ENCODE measurements at places on chromosomes 4 and X. TPM values are rescaled to one million over a fixed set of nuclear protein-coding genes. Genes with fewer than 3 reads are reported as not detected.
A peak's percentile ranks its signal among the peaks of the same experiment; 100 is the strongest.

- H3K27ac ChIP-seq, result no peak overlapping the region
- no peaks in the 10 kb centered on the region for H3K4me1 ChIP-seq
- peak overlapping the region; percentile 41 for H3K4me3 ChIP-seq
- H3K36me3 ChIP-seq, result no peaks in the 10 kb centered on the region
Measured at GRCh38 chrX:68694435-68695205, 47.2 kb downstream of the STARD8 start.

The MXRA5 gene
- total RNA-seq, result 79.9 TPM

The REPS2 gene
- total RNA-seq, result 68.4 TPM

GRCh38 chr4:95248720-95249425 lies 299.9 kb downstream of the UNC5C start:
- H3K27me3 ChIP-seq, result no peaks in the 10 kb centered on the region
- no peak overlapping the region for H3K27ac ChIP-seq
- H3K4me1 ChIP-seq, result no peaks in the 10 kb centered on the region
- no peak for DNase-seq

DNA sequence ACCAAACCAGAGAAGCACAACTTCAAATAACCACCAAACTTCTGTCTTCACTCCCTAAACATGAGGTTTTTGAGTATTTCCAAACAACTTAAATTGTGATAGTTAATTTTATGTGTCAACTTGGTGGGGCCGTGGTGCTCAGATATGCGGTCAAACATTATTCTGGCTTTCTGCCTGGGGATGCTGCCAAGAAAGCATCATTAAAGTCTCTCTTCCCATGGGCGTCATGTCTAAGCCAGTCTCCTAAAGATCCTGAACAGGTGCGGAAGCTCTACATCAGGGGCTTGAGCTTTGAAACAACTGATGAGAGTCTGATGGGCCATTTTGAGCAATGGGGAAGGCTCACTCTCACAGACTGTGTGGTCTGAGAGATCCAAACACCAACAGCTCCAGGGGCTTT lies 24.1 kb upstream of the SOD3 start:
- DNase-seq, result peak; percentile 48
- no peak overlapping the region for H3K27ac ChIP-seq
- H3K36me3 ChIP-seq, result no peaks in the 10 kb centered on the region
- no peaks in the 10 kb centered on the region for H3K27me3 ChIP-seq
- H3K4me1 ChIP-seq, result no peaks in the 10 kb centered on the region
